ENCODE measurements at places on chromosomes 5 and 9.

DNA sequence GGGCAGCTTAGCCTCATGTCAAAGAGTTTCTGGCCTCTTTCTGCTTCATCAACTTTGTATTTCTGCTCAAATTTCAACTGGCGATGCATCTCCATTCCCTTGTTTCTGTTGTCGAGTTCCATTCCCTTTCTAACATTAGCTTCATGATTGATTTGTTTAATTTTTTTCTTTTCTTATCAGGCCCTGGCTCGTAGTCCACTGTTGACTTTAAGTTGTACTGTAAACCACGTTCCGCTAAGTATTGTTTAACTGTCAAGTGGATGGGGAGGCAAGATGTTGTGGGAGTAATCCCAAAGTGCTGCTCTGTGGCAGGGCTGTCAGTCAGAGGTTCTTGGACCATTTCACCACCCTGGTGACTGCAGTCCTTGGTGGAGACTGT lies 309.1 kb downstream of the PSAT1 start:
- no peak for DNase-seq

DNA sequence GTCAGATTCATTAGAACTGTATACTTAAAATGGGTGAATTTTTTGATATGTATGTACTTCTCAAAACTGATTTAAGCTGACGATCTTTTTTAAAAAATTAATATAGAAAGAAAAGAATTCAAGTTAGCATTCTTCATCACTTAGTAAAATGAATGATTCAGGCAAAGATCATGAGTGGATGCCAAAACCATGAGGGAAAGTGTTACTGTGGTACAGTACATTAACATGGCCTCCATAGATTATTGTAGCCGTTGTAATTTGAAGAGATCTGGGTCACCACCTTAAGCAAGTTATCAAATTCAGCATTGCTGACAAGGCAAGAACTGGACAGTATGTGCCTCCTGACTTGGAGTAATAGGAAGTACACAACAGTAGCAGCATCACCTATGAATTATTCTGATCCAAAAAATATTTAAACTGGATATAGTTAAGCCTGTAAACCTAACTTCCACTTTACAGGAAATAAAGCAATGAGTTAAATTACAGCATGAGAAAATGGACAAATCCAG lies 29.7 kb downstream of the C9orf85 start:
- no peak for DNase-seq

DNA sequence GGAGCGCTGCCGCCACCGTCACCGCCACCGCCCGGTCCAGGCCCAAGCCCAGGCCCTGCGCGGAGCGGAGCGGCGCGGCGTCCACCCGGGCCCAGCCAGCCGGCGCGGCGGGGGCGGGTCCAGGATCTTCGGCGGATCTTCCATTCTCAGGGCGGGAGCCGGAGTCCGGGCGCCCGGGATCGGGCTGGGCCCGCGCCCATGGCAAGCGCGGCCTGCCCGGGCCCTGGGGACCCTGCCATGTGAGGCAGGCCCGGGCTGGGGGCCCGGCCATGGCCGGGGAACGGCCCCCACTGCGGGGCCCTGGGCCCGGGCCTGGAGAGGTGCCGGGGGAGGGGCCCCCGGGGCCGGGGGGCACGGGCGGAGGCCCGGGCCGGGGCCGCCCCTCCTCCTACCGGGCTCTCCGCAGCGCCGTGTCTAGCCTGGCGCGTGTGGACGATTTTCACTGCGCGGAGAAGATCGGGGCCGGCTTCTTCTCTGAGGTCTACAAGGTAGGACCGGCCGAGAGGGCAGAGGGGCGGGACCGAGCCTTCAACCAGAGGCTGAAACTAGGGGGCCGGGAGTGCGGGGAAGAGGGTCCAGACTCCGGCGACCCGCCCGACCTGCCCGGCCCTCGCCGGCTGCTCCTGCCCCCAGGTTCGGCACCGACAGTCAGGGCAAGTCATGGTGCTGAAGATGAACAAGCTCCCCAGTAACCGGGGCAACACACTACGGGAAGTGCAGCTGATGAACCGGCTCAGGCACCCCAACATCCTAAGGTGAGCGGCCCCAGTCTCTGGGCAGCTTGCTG lies 482 bp downstream of the TESK1 start:
- DNase-seq, result no peak

GRCh38 chr9:99037769-99038483 lies 67.0 kb upstream of the TGFBR1 start:
- DNase-seq, result no peak

DNA sequence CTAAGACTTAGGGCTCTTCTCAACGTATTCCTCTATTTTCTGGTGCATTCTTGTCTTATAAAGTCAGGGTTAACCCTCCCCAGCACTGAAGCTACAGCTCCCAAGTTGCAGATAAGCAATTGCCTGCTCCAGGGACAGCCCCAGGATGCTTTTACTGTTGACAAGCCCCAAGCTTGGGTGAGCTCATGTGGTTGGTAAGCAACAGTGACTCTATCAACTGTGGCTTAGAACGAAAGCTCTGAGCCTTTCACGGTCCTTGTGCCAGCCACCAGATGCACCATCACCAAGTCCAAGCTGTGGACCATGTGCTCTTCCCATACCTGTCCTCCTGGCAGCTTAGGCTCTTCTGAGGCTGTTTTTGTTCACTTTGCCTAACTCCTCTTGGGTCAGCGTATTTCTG lies 13.5 kb downstream of the ADRB2 start:
- no peak for DNase-seq

GRCh38 chr5:14894748-14895147 lies 23.2 kb upstream of the ANKH start:
- DNase-seq, result no peak

GRCh38 chr5:113742176-113742575 lies 228.7 kb downstream of the YTHDC2 start:
- DNase-seq, result no peak

GRCh38 chr5:77133061-77133758 lies 46.1 kb upstream of the ZBED3 start:
- DNase-seq, result no peak

DNA sequence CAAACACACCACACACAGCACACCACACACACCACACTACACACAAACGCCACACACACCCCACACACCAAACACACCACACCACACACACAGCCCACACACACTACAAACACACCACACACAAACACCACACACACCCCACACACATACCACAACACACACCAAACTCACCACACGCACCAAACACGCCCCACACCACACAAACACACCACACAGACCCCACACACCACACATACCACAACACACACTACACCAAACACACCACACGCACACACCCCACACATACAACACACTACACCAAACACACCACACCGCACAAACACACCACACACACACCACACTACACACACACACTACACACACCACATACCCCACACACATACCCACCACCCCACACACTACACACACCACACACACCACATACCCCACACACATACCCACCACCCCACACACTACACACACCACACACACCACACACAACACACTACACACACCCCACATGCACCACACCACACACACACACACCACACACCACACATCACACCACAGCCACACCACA lies 151.2 kb downstream of the ERCC6L2 start:
- DNase-seq, result no peak

GRCh38 chr5:140591747-140592372 lies 27.2 kb downstream of the SLC35A4 start:
- no peak for DNase-seq

DNA sequence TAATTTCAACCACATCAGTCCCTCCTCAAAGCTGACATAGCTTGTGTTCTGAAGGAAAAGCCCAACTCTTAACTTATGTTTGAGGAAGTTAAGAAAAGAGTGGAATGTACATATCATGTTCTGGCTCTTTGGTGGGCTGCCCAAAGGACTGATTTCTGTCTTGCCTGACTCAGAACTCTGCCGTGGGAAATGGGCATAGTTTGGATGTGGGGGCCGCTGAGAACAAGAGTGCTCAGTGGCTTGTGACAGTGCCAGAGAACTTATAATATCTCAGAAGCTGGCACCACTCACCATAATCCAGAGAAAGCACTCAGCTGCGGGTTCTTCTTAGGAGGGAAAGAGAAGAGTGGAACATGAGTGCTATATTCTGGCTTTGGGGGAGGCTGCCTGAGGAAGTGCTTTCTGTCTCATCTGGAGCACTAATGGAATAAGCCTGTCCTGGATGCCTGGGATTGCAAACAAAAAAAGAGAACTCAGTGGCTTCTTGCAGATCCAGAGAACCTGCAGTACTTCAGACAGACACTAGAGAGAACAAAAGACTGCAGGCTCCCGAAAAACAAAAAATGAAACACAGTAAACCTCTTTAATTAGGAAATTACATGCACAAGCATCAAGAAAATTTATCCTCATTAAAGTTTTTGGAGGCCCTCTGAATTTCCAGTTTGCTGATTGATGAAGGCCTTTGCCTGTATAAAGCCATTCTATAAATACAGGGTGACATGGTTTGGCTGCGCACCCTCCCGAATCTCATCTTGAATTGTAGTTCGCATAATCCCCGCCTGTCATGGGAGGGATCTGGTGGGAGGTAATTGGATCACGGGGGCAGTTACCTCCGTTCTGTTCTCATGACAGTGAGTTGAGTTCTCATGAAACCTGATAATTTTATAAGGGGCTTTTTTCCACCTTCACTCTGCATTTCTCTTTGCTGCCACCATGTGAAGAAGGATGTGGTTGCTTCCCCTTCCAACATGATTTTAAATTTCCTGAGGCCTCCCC lies 207.0 kb downstream of the DMAC1 start:
- no peak for DNase-seq

Data from GM12864 (cell line).